ENCODE measurements at places on chromosomes 16 and 17.
A peak's percentile ranks its signal among the peaks of the same experiment; 100 is the strongest.

DNA sequence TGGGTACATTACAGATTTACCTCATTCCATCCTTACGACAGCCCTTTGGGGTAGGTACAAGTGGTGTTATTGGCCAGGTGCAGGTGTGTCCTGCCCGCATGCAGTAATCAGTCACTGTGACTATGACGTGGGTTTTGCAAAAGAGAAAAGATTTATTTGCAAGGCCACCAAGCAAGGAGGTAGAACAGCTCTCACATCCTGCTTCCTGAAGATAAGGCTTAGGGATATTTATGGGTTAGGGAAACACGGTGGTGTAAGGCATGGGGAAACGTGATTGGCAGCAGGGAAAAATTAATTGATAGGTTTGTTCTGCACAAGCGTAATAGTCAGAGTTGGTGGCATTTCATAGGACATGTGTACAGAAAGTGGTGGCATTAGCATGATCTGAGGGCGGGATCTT lies 214.8 kb downstream of the PARN start:
- no peak for DNase-seq

DNA sequence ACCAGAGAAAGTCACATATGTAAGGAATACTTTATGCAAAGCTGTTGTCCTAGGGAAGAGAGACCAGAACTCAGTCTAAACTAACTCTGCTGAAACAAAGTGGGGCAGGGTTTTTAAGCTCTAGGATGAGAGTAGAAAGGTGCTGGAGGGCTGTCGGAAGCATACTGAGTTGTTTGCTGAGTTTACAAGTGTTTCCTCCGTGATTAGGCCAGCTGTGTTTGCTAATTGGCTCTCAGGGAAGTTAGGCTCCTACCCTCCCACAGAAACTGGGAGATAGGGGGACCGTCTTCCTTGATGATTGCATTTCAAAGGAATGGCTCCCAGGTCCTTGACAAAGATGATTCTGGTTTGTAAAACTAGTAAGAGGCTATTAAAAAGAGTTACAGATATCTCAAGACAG lies 24.4 kb upstream of the CRYM start:
- DNase-seq, result no peak

DNA sequence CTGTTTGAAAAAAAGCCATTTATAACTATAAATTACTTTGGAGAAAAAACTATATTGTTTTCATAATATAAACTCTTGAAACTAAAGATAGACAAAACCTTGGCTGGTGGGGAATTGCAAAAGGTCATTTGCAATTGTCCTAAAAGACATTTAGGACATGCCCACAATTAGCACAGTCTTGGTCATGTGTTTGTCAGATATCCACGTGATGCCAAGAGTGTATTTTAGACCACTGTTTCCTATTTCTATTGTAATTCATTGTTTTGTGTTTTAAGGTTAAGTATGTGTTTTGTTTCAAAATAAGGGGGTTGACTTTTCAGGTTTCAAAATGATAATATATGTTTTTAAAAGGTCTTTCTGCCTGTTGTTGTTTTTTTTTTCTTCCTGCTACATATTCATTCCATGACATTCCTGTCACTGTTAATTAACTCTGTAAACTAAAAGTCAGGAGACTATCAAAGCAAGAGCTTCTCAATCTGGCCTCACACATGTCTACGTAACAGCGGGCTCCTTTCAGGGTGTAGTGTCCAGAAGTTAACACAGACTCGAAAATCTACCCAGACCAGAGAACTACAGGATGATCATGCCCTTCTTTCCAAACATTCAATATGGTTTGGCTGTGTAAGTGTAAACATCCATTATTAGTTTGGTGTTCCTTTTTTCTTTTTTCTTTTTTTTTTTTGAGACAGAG lies 58.7 kb downstream of the COG7 start:
- DNase-seq, result no peak

GRCh38 chr16:57920215-57920879 lies 50.6 kb downstream of the CNGB1 start:
- DNase-seq, result no peak

DNA sequence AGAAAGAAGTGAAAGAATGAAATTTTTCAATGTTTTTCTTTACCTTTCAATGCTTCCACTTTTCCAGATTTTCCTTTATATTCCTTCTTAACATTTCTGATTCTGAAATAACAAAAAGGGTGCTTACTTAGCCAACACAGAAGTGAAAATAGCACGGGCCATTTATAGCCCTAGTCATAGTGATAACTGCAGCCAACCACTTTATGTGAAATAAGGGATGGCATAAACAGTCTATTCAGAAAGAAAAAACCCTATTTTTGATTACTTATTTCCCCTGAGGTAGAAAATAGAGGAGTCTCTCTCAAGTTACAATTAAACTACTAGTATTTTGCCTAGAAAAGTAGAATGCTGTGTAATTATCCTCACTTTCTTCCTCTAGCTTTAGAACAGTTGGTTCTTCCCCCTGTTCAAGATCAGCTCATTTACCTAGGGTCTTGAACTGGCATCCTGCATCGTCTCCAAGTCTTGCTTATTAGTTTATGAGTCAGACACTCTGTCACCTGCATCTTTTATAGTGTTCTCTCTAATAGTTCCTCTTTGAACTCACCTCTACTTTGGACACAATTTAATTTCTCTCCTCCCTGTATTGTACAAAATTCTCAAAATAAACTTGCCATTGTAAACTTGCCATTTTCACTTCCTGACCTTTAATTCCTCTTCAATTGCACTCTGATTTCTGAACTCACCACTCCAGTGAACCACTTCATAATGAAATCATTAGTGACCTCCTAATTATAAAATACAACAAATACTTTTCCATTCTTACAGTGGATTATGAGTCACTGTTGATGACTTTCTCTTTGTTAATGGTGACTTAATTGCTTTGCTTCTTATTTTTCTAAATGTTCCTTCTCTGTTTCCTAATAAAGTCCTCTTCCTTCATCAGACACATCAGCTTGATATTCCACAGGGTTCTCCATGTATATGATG lies 23.6 kb downstream of the ABCA6 start:
- no peak for DNase-seq

DNA sequence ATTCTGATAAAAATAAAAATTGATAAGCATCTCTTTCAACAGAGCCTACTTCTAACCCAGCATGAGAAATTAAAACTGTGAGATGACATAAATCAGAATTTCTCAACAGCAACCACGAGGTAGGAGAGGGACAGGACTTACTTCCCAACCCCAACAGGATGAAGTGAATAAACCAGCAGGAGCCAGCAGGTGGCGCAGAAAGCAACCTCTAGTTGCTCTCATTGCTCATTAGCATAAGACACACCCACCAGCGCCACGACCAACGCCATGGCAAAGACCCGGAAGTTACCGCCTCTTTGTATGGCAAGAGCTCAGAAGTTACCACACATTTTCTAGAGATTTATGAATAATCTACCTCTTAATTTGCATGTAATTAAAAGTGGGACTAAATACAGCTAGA lies 189.4 kb upstream of the CDH8 start:
- DNase-seq, result peak; percentile 38

- no peak for DNase-seq
Measured at GRCh38 chr17:65892912-65893377, 299.0 kb downstream of the CEP112 start.

- no peak for DNase-seq
Measured at GRCh38 chr16:66229651-66230050, 136.8 kb upstream of the CDH5 start.

DNA sequence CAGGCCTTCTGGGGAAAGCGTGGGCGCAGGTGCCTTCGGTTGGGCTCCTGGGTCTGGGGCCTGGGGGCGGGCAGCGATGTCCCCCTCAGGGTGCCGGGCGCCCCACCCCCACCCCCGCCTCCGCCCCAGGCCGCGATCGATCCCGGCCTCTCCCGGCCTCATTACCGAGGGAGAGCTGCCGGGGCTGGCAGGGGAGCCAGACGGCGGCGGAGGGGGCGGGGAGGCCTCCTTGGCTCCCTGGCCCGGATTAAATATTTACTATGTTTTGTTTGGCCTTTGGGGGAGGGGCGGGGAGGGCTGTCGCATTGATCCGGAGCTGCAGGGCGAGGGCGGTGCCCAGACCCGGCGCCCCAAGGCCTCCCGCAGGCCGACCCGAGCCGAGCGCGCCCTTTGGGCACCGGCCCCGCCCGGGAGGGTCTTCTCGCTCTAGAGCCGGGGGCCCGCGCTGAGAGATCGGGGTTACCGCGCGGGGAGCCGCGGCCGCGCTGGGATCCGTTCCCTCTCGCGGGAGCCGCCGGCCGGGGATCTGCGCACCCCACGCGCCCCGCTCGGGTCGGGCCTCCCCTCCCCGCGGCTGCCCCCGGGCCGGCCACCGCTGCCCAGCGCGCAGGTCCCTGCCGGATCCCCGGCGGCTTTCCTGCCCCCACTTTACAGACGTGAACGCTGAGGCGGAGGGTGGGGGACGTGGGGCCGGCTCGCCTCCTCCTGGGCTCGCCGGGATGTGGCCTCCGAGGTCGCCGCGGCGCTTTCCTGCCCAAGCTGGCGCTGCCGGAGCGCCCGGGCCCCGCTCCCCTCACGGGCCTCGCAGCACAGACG lies 27.0 kb downstream of the RTN4RL1 start:
- DNase-seq, result no peak

GRCh38 chr17:82325286-82326180 lies 8.0 kb downstream of the SECTM1 start:
- no peak for DNase-seq

- DNase-seq, result no peak
Measured at GRCh38 chr17:30267625-30268024, 24.1 kb downstream of the BLMH start.

DNA sequence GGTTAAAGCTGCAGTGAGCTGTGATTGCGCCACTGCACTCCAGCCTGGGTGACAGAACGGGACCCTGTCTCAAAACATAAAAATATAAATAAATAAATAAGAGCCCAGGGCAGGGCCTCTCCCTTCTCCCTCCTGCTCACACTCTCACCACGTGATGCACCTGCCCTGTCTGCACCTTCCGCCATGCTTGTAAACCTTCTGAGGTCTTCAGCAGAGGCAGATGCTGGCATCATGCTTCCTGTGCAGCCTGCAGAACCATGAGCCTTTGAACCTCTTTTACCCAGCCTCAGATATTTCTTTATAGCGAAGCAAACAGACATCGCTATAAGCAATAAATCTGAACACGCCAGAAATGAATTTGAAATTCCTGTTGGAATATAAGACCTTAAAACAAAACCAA lies 48.5 kb downstream of the HNF1B start:
- no peak for DNase-seq

DNA sequence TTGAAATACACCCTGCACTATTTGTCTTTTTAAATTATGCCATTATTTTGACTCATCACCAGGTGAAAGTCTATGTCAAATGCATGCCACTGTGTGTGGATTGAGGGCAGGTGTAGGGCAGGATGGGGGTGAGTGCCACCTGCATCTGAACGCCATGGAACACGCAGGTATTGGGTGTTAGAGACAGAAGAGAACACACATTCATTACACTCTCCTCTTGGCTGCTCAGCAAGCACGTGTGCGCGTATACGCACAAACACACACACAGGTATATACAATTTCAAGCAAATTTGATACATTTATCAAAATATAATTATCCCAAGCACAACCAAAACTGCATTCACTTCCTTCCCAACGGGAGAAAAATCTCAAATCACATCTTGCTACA lies 268.9 kb downstream of the NTN1 start:
- no peak for DNase-seq

- no peak for DNase-seq
Measured at GRCh38 chr17:33504571-33504970, 211.5 kb upstream of the ASIC2 start.

Measured in COLO829 (cell line).